ENCODE measurements at places on chromosomes 6 and 20.

GRCh38 chr6:6596529-6597328, 8.2 kb downstream of the LY86 start:
- no peak for DNase-seq

DNA sequence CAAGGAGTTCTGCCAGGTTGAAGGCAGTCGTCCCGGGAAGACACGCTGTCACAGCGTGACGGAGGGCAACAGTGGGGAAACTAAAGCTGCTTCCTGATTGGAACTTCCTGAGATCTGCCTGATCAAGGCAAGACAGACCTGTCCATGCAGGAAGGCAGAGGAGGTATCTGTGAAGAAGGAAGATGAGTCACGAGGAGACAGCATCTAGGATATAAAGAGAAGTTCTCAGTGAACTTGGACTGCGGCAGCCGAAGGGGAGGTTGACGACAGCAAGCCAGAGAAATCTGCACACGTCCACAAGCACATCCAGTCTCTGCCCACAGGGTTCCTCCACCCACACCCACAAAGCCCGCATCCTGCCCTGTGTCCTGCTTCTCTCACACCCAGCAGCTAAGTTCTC, 38.6 kb downstream of the PREP start:
- no peak for DNase-seq

DNA sequence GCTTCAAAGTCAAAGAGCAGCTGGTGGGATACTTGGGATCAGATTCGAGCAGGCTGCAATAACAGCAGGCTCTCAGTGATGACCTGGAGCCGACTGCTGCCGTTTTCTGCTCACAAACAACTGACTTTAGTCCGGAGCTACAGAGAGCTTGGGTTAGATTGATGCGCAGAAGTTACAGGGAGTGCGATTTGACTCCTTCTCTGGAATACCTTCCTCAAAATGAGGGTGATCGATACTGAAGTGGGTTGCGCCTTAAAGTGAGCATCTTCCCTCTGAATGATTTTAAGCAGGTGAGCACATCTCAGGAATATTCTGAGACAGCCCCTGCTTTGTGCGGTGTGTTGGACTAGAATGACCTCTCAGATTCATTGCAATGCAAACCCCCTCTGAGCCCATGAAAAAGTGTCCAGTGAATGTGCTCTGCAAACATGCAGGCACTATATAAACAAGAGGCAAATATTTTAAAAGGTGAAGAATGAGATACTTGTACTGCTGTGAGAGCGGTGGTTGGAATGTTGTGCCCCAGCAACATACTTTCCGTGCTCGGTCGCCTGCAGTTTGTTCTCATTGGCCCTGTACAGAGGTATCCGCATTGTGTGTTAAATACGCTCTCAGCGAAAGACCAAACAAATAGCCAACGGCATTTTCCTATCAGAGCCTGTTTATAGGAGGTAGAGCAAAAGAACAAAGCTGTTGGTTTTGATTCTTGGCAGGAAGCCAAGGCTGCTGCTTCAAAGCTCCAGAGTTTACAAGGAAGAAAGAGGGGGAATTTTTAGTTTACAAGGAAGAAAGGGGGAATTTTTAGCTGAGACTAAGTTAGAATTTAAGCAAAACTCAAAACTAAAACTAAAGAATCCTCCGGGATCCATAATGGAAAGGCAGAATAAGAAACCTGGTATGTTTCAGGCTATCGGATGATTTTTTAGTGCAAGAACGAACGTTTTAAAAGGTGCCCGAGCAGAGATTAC, 67.7 kb downstream of the PHACTR2 start:
- DNase-seq: no peak

- DNase-seq: no peak
Observed at GRCh38 chr20:43839793-43840199, 74.9 kb upstream of the TOX2 start.

DNA sequence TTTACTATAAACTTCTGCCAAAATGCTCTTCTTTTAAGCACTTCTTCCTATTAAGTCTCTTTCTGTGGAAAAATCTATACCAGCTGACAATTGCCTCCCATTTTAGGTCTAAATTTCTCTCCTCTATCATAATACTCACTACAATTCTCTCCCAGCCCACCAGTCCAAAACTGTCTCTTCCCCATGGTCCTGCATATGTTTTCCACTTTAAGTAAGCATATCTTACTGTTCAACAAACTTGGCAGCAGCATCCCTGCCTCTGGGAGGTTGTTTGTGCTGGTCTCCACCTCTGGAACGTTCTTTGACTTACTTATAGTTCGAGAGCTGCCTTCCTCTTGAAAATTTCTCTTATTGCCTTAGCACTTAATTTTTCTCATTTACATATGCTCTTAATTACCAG, 180.5 kb downstream of the COL12A1 start:
- DNase-seq: no peak

DNA sequence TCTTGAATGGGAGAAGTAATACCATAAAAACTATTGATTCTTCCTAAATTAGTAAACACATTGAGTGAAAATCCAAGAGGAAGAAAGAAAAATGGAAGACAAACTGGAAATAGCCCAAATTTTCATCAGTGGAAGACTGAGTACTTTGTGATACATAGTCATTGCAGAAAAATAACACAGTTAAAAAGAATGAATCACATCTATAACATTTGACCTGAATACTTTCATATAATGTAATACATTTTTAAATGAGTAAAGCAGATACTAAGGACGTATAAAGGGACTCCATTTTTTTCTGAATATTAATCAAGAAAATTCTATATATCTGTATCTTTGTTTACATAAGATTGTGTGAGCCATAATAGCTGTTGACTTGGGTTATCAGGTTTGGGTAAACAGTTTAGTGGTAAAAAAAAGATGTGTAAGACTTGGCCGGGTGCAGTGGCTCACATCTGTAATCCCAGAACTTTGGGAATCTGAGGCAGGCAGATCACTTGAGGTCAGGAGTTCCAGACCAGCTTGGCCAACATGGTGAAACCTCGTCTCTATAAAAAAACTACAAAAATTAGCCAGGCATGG, 4.3 kb upstream of the SLC17A2 start:
- no peak for DNase-seq

- no peak for DNase-seq
Observed at GRCh38 chr6:99530627-99531026, 15.4 kb upstream of the USP45 start.

DNA sequence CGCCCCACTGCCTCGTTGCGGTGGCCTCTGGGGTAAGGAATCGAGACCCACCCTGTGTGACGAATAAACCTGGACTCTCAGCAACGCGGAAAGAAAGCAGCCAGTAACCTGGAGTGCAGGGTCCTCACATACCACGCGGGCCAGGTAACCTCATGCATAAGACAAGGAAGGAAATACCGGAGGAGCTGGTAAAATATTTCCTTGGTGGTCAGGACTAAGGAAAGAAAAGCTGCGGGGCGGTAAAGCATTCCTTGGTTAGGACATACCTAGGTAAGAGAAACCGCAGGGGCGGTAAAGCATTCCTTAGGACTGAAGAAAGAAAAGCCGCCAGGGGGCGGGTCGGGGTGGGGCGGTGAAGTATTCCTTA, 80.7 kb downstream of the SYTL3 start:
- DNase-seq: no peak

- no peak for DNase-seq
Observed at GRCh38 chr6:105509506-105510331, 106.8 kb upstream of the PREP start.

GRCh38 chr6:143655541-143655940, 22.2 kb upstream of the PHACTR2 start:
- no peak for DNase-seq

GRCh38 chr6:111565326-111566221, 40.1 kb downstream of the TRAF3IP2 start:
- no peak for DNase-seq

GRCh38 chr6:159056432-159056831, 11.6 kb upstream of the TAGAP start:
- DNase-seq: no peak

DNA sequence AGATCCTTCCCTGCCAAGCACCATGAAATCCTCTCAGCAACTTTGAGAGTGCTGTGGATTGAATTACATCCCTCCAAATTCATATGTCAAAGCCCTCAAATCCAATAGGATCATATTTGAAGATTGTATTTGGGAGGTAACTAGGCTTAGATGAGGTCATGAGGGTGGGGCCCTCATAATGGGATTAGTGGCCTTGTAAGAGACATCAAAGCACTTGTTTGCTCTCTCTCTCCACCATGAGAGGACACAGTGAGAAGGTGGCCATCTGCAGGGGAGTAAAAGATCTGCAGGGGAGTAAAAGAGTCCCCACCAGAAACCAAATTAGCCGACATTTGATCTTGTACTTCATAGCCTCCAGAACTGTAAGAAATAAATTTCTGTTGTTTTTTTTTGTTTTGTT, 298.2 kb downstream of the SAMD5 start:
- no peak for DNase-seq

- no peak for DNase-seq
Observed at GRCh38 chr6:9360881-9361280, 925.5 kb upstream of the SLC35B3 start.

- no peak for DNase-seq
Observed at GRCh38 chr6:150245148-150245935, 102.5 kb downstream of the PPP1R14C start.

DNA sequence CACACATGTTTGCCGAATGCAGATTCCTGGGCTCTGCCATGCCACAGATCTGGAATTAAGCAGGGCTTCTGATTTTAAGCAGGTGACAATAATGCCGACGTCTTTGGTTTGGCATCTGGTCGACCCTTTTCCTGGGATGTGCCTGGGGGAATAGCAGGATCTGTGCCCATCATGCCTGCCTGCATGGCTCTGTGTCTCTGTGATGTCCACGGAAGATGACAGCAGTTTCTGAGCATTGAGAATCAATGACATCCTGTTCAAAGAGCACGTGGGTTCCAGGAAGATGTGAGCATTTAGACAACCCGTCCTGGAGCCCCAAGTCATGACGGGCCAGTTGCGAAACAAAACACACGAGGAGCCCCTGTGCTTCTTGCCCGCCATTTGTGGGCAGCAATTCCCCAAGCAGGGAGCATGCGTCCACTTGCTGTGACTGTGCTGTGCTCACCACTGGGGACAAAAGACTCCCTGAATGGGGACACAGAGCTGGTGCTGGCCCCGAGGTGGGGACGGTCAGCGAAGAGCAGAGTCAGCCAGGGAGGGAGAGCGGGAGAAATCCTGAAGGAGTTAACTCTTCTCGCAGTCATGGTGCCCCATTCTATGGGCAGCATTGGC, 110.1 kb downstream of the ERMARD start:
- DNase-seq: no peak

DNA sequence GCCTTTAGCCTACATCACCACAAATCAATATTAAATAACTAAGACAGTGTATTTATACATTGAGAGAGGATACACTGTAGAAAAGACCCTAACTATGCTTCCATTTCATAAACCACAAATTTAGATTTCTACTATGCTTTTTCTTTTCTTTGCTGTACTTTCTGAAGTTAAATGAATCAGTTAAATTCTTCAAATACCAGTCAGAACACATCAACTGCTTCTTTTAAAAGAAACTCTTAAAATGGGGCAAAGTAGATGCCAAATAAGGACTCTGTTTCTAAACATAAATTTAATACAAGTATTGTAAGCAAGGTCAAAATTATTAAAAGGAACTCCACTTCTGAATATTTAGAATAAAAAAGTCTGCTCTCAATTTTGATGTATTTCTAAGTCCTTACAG, 76.9 kb downstream of the GMDS start:
- DNase-seq: no peak

DNA sequence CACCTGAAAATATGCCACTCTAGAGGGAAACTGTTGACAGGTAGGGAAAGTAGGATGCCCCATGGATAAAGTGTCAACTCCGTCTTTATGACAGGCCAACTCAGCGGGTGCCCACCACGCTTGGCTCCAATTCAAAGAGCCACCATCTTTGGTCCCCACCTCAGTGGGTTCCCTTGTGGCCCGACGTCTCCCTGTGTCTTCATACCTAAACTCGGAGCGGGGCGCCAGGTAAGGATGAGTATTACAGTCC, 277 bp downstream of the MDC1 start:
- no peak for DNase-seq

GRCh38 chr6:82251942-82252341, 4.4 kb upstream of the IBTK start:
- DNase-seq: no peak

GRCh38 chr6:163354761-163355425, 59.6 kb upstream of the QKI start:
- no peak for DNase-seq

DNA sequence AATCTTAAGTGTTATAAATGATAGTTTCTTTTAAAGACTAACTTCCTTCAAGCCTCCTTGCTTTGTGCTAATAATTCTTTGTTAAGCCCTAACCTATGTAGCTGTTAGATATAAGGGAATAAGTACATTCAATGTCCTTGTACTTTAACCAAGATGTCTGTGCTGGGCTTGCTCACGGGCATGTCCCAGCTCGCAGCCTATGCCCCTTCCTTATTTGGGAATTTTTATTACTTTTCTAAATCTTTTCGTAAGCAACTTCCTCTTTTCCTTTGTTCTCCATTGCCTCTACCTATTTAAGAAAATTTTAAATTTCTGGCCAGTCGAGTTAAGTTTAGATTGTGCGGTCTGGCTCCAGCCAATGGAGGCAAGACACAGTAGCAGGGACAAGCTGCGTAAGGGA, 26.0 kb upstream of the CDK19 start:
- no peak for DNase-seq

- no peak for DNase-seq
Observed at GRCh38 chr6:73980096-73980495, 284.1 kb downstream of the CD109 start.

DNA sequence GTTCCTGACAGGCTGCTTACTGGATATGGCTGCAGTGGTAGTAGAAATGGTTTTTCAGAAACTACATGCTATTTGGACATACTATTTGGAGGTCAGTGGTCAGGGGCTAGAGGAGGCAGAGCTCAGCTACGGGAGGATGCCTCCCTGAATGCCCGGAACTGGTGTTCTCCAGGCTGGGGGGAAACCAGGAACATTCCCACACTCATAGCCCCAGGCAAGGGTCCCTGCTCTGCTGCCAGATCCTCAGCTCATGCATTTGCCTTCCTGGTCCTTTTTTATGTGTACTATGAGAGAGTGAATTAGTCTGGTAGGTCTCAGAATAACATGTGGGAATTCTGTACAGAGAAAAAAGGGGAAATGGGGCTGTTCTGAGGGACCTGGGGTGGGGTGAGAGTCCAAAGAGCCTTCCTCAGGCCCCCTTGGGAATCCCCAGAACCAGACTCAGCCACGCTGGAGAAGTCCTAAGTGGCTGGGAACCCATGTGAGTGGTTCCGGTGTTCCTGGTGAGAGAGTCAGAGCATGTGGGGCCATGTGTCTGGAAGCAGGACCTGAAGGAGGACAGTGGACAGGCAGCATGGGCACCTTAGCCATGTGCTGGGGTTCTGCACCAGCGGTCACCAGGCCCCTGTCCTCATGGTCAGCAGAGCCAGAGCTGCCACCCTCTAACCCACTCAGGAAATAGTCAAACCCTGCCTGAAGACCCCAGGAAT, 58.0 kb upstream of the MYL9 start:
- DNase-seq: no peak
